Left kidney (tissue), 8 donors: ENCODE measurements at places on chromosomes 2 and 18.

GRCh38 chr18:79200546-79201268, 131.5 kb downstream of the ATP9B start:
- no peak for DNase-seq

GRCh38 chr2:169077674-169078240, 8.4 kb downstream of the DHRS9 start:
- no peak for DNase-seq

DNA sequence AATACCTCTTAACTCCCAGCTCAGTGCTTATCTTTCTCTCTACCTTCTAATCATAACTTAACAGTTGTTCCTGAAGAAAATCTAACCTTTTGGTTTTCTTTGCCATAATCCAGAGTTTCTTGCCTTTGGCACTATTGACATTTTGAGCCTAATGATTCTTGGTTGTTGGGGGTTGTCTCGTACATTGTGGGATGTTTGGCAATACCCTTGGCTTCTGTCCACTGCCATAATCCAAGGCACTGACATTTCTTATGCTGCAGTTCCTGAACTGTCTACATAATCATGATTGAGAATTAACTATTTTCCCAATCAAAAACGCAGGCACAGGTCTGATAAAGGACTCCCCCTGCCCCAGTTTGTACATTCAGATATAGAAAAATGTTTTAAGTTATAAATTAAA, 203.2 kb upstream of the MEX3C start:
- no peak for DNase-seq

- no peak for DNase-seq
These were observed 253.3 kb upstream of the VRK2 start for GRCh38 chr2:57793310-57793709.

DNA sequence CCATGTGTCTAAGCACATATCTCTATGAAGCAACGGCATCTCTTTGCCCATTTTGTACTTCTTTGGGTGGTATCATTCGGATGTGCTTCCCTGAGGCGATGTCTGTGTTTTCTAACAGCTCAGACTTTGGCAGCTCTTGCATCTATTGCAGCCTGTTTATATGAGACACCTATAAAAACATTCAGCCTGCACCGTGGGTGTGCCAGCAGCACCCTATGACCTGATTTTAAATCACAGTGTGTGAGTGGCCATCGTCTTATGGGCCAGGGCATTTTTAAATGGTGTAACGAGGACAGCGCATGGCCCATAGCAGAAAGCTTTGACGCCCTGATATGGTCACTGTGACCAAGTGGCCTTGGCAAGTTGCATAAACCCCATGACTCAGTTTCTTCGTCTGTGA, 12.9 kb downstream of the NPAS2 start:
- DNase-seq: no peak

DNA sequence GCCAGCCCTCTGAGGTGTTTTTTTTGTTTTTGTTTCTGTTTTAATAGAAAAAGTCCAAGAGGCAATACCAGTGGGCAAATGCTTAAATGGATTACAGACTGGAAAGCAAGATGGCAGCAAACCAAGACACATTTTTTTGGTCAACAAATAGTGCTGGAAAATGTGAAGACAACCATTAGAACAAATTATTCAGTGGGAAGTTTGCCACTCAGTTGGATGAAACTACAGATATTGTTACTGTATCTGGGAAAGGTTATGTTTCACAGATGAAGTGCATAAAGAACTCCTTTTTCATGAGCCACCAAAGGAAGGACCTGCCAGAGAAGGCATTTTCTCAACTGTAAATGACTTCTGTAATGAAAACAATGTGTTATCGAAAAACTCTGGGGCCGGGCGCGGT, 93.0 kb upstream of the ODC1 start:
- no peak for DNase-seq

DNA sequence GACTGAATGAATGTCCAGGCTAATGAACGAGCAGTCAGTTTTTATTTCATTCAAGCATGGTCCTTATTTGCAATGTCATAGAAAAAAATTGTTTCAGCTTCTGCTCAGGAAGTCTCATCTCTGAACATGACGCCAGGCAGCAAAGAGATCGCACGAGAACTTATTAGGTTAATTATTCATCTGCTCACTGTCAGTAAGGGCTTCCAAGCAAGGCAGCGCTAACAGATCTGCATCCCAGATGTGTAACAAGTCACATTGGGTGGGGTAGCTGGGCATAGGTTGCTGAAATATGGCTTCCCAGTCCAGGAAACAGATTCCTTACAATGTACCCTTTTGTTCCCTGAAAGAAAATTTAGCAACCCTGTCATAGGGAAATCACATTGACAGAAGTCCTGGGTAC, 63.5 kb downstream of the ANKRD44 start:
- DNase-seq: no peak

GRCh38 chr2:44247924-44248323, 27.4 kb upstream of the SLC3A1 start:
- no peak for DNase-seq

DNA sequence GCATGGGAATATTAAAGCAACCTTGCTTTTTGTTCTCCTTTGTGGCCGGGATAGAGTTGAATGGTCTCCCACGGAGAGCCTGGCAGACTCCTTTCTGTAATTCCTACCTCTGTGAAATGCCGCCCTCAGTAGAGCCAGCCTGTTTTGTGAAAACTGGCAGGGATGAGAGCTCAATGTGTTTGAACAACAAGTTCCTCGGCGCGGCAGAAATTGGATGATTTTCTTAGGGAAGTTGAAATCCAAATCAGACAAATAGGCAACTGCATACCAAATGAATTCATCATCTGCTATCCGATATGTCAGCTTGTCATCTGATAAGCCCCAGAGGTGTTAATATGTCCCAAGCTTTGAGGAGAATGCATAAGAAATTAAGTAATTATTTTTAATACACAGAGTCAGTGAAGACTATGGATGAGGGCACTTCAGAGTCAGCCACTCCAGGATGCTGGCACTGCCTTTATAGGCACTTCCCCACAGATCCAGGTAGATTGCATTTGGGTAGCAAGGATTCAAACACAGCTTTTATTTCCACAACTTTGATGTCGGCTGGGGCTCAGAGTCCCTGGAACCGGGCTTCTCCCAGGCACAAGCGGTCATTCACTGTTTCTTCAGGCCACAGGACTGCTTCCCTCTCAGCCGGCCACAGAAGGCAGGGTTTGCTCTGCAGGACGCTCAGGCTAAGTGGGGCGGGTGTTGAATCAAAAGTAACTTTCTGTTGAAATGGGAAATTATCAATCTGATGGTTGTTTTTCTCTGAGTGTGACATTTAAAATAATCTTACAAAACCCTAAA, 82.8 kb upstream of the REV1 start:
- no peak for DNase-seq

DNA sequence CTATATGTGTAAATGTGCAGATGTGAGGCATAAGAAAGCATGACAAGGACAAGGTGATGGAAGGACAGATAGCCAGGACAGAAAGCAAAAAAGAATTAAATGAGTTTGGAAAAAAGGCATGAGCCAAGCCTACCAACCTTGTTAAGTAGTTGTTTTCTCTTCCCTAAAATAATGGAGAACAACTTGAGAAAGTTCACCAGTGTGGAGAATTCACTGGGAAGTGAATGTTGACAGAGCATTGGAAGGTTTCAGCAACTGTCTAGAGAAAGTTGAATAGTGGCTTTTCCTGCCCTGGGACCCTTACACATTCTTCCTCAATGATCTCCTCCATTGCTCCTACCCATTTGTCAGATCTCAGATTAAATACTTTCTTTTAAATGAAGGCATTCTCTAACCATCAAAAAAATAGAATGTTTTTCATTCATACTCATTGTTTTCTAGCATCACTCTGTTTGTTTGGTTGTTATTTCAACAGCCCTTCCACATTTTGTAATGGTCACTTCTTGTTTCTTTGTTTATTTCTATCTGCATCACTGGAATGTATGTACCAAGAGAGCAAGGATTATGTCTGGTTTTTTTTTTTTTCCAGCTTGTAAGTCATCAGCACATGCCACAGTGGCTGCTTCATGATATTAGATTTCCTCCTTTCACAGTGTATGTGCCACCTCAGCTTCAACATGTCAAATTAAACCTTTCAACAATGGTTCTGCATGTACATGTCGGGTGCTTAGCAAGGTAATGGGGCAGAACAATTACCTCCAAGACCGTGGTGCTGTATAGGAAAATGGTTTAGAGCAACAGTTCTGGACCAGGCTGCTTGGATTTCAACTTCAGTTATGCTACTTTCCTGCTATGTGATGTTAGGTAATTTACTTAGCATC, 586.0 kb upstream of the VRK2 start:
- DNase-seq: no peak

DNA sequence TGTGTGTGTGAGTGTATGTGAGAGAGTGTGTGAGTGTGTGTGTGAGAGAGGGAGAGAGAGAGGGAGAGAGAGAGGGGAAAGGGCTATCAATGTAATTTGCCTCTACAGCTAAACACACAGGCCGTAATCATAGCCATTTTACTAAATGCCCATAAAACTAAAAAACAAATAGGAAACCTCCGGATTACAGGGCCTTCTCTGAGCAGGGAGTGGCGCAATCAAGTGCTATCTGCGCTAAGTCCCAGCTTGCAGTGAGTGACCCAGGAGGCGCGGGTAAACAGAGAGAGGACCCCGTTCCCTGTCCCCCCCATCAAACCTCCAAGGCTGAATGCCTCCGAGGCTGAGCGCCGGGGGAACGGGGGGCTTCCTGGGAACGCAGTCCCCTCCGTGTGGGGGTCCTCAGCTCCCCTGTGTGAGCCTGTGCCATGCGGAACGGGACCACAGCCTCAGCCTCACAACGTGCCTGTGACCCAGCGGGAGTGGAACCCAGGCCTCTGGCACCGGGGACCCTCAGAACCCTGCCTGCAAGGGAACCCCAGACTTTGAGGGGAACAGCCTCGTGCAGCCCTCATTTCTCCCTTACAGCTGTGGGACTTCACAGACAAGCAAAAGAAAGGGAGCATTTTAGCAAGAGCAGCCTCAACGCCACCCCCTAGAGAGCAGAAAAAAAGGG, 54.7 kb upstream of the ID2 start:
- no peak for DNase-seq

DNA sequence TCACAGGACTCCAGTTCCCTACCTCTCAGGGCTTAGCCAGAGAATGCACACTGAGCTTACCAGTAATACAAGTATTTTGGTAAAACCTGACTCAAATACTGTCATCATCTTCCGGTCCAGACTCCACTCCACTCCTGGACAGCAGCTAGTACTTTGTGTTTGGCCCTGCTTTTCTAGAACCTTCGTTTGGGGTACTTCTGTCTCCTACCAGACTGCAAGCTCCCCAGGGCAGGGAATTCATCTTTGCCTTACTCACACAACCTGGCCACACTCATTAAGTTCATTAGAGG, 108.9 kb upstream of the CDC42EP3 start:
- DNase-seq: no peak
